ENCODE measurements at places on chromosomes 12 and 14.

DNA sequence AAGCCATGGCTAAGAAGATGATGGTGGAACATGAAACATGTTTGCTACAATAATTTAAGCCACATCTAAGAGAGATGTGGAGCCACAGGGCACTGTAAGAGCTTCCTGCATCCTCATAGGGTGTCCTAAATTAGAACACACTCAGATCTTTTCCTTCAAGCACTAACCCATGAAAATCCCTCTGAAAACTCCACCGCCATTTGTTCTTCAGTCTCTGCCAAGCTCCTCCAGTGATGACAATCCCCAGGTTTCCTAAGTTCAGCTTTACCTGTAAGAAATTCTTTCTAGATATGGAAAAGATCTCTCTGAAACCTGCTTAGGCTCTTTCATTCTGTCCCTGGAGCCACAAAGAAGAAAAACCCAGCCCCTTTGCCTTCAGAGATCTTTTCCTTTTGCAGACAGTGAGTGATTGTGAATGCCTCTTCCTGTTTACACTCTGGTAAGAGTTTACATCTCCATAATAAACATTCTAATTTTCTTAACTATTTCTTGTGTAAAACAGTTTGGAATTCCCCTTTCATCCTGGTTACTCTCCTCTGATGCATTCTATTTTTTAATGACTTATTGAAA lies 907.2 kb downstream of the VRK1 start:
- no peak for DNase-seq

GRCh38 chr12:54217774-54218241 lies 29.0 kb upstream of the SMUG1 start:
- DNase-seq = peak; percentile 65

DNA sequence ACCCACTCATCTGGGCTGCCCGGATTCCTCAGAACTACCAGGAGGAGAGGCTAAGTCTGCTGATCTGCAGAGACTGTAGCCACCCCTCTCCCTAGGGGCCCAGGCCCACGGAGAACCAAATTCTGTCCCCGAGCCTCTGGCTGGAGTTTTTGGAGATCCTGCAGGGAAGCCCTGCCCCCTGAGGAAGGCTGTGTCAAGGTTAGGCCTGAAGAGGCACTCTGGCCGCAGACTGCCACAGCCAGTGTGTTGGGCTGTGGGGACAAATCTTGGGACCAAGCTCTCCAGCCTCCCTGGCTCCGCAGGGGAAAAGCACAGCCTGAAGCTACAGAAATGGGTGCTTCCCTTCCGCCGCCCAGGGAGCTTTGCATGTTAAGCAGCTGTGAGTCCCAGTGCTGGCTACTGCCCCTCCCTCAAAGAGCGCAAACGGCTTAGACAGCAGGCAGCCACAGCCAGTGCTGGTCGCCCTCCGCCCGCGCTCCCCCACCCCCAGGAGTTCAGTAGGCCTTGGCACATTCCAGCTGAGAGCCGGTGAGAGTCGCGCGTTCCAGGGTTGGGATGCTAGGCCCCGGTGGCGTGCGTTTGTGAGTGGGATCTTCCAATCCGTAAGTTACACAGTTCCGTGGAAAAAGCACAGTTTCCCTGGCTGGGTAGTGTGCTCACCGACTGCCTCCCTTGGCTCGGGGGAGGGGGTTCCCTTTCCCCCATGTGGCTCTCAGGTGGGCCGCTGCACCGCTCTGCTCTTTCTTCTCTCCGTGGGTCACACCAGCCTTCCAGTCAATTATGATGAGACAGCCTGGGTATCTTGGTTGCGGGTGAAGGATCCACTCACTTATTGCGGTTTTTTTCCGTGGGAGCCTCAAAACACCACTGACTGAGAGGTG lies 13.2 kb downstream of the CLEC4E start:
- DNase-seq = no peak

DNA sequence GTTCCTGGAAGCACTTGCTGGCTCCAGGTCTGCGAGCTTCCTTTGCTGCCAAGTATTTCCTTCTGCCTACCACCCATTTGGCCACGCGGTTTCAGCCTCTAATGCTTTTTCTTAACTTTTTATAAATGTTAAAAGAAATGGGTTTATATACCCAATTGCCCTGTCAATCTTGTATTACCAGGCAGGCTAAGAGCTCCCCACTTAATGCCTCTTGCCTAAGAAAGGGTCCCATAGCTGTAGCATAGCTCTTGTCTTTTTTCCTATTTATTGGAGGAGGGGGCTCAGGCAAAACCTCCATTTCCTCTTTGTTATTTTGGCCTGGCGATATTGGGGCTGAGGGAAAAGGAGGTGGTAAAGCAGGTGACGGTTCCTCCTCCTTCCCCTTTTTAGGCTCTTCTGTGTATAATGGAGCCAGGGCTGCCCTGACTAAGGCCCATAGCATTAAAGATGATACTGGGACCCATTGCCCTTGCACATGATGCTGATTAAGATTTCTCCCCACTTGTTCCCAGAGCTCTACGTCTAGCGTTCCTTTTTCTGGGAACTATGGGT lies 21.6 kb upstream of the BLTP3B start:
- no peak for DNase-seq

DNA sequence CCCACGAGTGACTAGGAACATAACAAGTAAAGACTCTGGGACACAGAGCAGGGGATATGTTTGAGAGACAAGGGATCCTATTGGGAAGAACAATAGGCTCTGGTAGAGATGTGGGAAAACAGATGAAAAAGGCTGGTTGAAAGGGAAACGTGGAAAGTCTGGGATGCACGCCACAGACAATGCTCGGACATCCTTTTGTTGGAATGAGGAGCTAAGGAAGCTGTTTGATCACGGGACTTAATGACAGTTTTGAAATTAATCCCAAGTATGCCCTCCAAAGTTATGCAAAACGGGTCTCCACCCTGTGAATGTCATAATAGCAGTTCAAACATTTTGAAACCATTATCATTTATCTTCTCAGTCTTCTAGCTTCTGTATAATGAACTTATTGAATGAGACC lies 31.7 kb upstream of the ANO2 start:
- DNase-seq = no peak

DNA sequence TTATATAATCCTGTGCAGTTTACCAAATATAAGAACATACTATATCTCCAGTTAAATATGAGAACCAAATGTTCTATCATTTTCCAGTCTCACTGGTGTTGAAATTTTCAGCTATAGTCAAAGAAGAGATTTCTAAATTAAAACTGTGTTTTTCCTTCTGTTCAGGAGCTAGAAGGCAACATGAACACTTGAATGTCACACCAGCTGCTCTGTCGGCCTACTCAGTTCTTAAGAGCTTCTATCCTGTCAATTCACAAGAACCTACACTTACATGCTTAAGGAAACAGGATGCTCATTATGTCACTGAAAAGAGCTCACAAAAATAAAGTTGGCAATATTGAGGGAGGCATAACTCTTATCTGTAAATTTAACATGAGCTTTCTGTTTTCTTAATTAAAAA lies 43.1 kb downstream of the ATP2B1 start:
- no peak for DNase-seq

GRCh38 chr12:97075161-97075933 lies 168.3 kb downstream of the NEDD1 start:
- DNase-seq = no peak

GRCh38 chr14:37198907-37199306 lies 1.2 kb downstream of the MIPOL1 start:
- DNase-seq = no peak

DNA sequence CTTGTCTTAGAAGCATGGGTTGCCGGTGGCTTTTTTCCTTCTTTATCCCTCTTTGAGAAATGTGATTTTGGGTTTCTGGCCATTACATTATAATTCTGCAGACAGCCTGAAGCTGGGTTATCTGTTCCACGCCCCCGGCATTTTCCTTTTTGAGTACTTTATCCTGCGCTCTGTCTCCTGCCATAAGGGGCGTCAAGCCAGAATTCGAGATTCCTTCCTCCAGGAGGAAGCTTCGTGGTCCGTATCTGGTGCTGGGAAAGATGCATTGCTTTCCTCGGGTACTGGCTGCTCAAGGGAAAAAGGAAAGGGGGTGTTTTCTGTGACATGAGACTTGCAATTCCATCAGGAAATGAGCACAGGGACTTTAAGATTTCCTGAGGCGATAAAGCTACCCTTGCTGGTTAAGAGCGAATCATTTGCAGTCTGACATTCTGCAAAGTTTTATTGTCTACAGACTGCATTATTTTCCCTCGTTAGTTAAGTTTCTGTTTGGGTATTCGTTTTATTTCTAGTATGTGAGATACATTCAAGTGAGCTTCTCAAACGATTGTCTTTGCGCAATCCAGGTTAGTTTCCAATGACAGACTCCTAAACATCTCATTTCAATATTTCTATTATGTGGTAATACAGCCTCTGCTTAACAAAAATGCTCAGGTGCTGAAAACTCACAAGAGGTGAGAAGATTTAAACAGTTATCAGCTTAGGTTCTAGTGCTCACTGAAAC lies 694 bp downstream of the AKAP5 start:
- DNase-seq = peak; percentile 68

GRCh38 chr12:113782873-113783272 lies 183.3 kb downstream of the RBM19 start:
- DNase-seq = no peak

GRCh38 chr12:132503618-132504204 lies 13.8 kb downstream of the FBRSL1 start:
- no peak for DNase-seq

- no peak for DNase-seq
Measured at GRCh38 chr14:60509438-60510253, 700 bp downstream of the SIX6 start.

GRCh38 chr14:105047283-105048016 lies 17.8 kb downstream of the GPR132 start:
- no peak for DNase-seq

DNA sequence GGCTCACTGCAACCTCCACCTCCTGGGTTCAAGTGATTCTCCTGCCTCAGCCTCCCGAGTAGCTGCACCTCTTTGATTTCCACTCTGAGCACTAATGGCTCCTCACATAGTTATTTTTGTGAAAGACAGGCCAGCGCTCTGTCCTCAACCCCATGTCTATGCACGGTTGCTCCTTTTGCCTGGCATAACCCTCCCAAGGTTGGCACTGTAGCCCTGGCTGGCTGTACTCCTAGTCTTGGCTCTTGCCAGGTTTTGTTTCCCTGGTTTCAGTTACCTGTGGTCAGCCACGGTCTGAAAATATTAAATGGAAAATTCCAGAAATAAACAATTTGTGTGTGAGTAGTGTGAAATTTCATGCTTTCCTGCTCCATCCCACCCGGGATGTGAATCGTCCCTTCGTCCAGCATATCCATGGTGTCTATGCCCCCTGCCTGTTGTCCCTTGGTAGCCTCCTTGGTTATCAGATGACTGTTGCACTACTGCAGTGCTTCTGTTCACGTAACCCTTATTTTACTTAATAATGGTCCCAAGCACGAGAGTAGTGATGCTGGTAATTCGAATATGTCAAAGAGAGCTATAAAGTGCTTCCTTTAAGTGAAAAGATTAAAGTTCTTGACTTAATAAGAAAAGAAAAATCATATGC lies 12.3 kb upstream of the DCD start:
- DNase-seq = no peak

- DNase-seq = no peak
Measured at GRCh38 chr12:55720071-55720564, at the start of gene RDH5. Gene RDH5 (plus strand): TSS chr12:55720393. CDS start chr12:55721185, 792 bp downstream.

GRCh38 chr12:778615-779014 lies 26.2 kb downstream of the WNK1 start:
- no peak for DNase-seq

- DNase-seq = no peak
Measured at GRCh38 chr12:32889011-32889760, 7.4 kb downstream of the PKP2 start.

- DNase-seq = no peak
Measured at GRCh38 chr12:107493135-107493494, 192.5 kb upstream of the PWP1 start.

- DNase-seq = no peak
Measured at GRCh38 chr12:32522331-32523221, 123.2 kb downstream of the FGD4 start.

GRCh38 chr14:50106178-50106577 lies 10.2 kb downstream of the VCPKMT start:
- no peak for DNase-seq

GRCh38 chr12:132132609-132133430 lies 11.3 kb downstream of the DDX51 start:
- no peak for DNase-seq

GRCh38 chr12:27555925-27556778 lies 32.1 kb downstream of the PPFIBP1 start:
- DNase-seq = no peak

DNA sequence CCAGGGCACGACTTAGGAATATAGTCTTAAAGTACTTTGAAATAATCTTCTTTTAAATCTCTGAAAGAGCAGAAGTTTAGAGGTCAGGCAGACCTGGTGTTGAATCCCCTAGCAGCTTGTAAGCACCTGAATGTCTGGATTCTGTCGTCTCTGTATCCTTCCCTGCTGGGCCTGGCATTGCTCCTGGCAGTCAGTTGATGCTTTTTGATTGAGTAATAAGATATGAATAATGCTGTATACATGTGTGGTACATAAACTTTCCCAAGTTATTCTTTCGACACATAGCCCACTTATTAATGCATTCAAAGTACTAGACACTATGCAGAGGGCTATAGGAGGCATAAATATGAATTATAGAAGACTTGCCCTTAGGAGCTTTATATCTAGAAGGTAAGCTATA lies 31.4 kb downstream of the EVL start:
- no peak for DNase-seq
